Endothelial cell of umbilical vein (primary cell): ENCODE measurements at places on chromosomes 3 and 15. TPM values are rescaled to one million over a fixed set of nuclear protein-coding genes. Genes with fewer than 3 reads are reported as not detected.

- H3K4me1 ChIP-seq: no peaks in the 10 kb centered on the region
- no peak for DNase-seq
- no peaks in the 10 kb centered on the region for H3K36me3 ChIP-seq
- peaks cover 12% of the 10 kb centered on the region for H3K27me3 ChIP-seq
- H3K27ac ChIP-seq: no peak overlapping the region
These were observed 79.1 kb upstream of the FOXB1 start for GRCh38 chr15:59924812-59925522.

- H3K4me3 ChIP-seq: no peak overlapping the region
- H3K36me3 ChIP-seq: no peaks in the 10 kb centered on the region
- no peaks in the 10 kb centered on the region for H3K4me1 ChIP-seq
- no peak overlapping the region for H3K27ac ChIP-seq
- no peak for DNase-seq
- H3K27me3 ChIP-seq: no peaks in the 10 kb centered on the region
These were observed 150.7 kb upstream of the AGTR1 start for GRCh38 chr3:148546959-148547358.

Gene SCN11A
- 0.05 and 0.06 TPM in 2 replicates for polyA plus RNA-seq

DNA sequence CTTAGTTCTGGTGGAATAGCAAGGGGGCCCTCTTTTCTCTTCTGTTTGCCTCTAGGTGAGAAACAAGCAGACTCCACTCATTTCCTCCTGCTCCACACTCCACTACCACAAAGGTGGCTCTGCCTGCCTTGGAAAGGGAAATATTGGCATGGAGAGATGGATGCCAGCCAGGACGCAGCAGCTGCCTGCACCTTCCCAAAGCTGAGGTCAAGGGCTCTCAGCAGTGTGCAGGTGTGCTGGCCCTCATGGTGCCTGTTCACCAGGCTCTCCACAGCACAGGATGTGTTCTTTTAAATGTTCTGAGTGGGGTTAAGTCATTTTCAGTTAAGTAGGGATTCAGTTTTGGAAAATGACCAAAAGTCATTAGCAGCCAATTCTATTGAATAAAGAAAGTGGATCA, 211.2 kb upstream of the STRIT1 start:
- no peak overlapping the region for H3K4me3 ChIP-seq
- no peak for DNase-seq
- no peaks in the 10 kb centered on the region for H3K27me3 ChIP-seq
- no peaks in the 10 kb centered on the region for H3K36me3 ChIP-seq

- no peak overlapping the region for H3K27ac ChIP-seq
- H3K4me1 ChIP-seq: no peaks in the 10 kb centered on the region
- H3K4me3 ChIP-seq: no peak overlapping the region
- H3K27me3 ChIP-seq: peaks cover 2% of the 10 kb centered on the region
These were observed 8.3 kb upstream of the PLCH1 start for GRCh38 chr3:155753038-155753639.

- H3K36me3 ChIP-seq: no peaks in the 10 kb centered on the region
- DNase-seq: no peak
- H3K4me3 ChIP-seq: no peak overlapping the region
- H3K27me3 ChIP-seq: peaks cover 2% of the 10 kb centered on the region
- no peak overlapping the region for H3K27ac ChIP-seq
These were observed 68.9 kb downstream of the EPHB1 start for GRCh38 chr3:134863915-134864314.

GRCh38 chr15:24945711-24946110, 9.1 kb upstream of the SNRPN start:
- peaks cover 2% of the 10 kb centered on the region for H3K4me1 ChIP-seq
- H3K27ac ChIP-seq: no peak overlapping the region
- no peaks in the 10 kb centered on the region for H3K27me3 ChIP-seq
- no peak for DNase-seq
- no peaks in the 10 kb centered on the region for H3K36me3 ChIP-seq
- no peak overlapping the region for H3K4me3 ChIP-seq

Gene LIPC
- not detected in 2 replicates for polyA plus RNA-seq
